GM10248 (cell line): ENCODE measurements at places on chromosomes 7 and 10.

GRCh38 chr7:39172137-39172536, 194.4 kb downstream of the POU6F2 start:
- DNase-seq = no peak

DNA sequence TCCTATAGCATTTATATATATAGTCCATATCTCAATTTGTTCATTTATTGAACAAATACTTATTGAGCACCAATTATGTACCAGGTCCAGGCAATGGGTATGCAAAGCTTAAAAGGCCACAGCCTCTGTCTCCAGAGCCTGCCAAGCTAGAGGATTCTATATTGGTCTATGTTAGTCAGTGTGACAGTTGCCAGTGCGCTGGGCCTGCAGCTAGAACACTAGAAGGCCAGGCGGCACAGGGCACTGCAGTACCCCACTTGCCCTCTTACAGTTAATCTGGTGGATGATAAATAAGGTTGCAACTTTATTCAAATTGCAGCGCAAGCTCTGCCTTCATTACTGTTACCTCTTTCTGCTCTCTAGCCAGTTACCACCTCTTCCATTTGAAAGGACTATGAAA, 68.8 kb downstream of the PPP1R3C start:
- DNase-seq = no peak

DNA sequence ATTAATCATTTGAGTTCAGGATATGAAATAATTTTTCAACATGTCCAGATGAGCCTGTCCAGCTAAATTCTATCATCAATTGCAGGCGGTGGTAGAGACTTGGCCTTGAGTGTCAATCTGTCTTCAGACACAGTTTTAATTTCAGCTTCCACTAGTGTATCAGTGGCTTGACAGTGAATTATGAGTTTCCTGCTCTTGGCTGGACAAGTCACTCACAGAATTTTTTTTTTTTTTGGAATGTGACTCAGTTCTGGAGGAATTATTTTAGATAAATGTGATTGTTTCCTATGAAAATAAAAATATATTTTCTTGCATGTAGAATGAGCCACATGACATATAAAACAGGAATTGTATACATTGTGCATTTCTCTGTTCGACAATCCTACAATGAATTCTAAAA, 319.9 kb upstream of the AKR1E2 start:
- no peak for DNase-seq

DNA sequence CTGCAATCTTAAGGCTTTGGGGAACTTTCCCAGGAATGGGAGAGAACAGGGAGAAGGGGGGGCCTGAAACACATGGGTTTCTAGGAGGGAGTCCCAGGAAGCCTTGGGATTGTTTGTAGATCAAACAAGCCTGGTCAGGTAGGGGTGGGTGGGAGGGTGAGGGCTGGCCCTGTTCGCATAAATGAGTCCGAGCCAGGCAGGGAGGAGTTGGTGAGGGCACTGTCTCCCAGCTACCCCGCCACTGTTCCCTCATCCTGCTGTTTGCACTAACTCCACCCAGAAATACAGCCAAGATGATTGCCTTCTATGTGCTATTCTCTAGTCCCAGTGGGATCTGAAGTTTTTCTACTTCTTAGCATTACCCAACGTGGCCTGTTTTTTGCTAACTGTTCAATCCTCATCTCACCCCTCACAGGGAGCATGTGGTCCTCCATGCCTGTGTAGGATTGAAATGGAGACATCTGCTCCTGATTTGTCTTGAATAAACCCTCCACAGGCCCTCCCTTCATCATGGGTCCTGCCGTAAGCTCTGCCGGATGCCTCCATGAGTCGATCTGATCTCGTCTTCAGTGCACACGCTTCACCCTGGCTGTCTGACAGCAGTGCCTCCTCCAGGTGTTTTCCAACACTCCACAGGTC, 257.0 kb downstream of the COBL start:
- DNase-seq = no peak

GRCh38 chr10:132306343-132306685, 1.4 kb downstream of the STK32C start:
- no peak for DNase-seq

DNA sequence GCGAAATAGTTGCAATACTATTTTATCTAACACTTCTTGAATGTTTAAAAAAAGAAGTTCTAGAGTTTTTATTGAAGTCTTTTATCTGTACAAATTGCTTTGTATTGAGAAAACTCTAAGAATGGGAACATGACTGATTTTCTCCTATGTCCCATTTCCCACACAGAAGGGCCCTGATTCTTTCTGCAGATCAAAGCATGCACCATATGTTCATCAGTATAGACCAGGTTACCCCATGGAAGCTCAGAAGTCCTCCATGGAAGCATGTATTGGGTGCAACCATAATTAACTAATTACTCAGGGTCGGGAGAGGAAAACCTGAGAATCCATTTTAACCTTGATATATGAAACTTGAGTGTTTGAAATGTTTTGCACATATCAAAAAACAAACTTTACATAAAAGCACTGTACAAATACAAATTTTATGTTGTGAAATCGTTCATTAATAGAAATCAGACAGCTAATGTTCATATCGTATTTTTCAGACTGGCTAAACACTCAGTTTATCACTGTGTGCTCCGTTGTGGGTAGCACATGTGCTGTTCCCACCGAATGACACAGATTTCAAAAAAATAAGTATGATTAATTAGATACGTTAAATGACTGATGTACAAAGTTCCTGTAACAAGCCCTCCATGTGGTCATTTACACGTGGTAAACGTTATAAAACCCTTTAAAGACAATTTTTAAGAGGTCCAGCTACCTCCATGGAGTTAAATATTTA, 71.5 kb downstream of the PTF1A start:
- no peak for DNase-seq

GRCh38 chr7:72334698-72335097, 77.4 kb downstream of the CALN1 start:
- no peak for DNase-seq

- DNase-seq = no peak
These were observed 31.5 kb downstream of the SHTN1 start for GRCh38 chr10:116973371-116973905.
